Psoas muscle (tissue), 8 donors: ENCODE measurements at places on chromosomes 4 and X. TPM values are rescaled to one million over a fixed set of nuclear protein-coding genes. Genes with fewer than 3 reads are reported as not detected.

DNA sequence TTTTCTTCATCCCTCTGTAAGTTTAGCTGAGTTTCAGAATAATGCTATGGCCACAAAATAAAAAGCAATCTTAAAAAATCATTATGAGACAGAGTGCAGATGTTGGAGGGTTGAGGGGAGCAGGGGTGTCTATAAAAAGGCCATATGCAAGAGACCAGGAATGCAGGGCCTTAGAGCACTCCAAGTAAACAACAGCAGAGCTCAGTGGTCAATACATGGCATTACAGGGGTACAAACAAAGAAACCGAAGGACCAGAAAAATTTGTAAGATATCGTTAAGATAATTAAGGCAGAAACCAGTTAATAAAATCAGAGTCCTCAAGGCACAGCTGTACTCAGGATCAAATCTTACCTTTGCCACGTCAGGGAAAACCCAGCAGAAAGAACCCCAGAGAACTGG is 28.4 kb upstream of the NDST3 start:
- H3K27me3 ChIP-seq, result no peaks in the 10 kb centered on the region
- no peaks in the 10 kb centered on the region for H3K4me1 ChIP-seq
- no peak overlapping the region for H3K27ac ChIP-seq
- H3K4me3 ChIP-seq, result no peak overlapping the region
- no peak for DNase-seq
- no peaks in the 10 kb centered on the region for H3K36me3 ChIP-seq

DNA sequence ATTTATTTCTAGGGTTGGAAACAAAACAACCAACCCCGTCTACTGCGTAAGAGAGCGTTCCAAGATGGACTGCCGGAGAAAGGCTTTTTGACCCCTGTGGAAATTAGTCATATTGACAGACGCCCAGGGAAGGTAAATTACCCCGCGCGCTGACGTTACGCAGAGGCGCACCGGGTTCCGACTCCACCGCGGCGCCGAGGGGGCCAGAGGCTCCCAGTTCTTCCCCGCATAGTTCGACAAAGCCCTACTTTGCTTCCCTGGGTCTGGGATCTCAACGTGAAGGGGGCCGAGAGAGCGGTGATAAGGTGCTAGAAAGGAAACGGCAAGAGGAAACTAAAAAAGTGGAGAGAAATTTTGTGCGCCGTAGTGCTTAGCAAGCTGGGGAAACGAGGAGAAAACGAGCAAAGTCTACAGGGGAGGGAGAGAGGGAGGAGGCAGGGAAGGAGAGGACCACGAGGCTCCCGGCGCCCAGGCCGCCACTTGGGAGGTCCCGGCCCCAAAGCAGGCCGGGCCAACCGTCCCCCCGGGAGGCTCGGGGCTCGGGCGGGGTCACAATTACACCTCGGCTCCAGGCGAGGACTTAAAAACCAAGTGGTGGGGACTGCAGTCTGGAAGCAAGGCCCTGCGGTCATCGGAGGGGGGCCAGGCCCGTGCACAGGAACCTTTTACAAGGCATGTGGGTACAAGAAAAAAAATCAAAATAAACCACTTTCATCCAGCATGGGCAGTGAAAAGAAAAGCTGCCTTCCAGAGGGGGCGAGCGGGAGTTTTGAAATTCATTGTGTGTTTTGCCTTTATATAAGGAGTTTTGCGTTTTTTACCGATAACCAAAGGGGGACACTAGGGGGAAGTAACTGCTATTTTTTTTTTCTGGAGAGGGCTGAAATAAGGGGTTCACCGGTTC is 13.2 kb downstream of the HAND2 start:
- peaks cover 17% of the 10 kb centered on the region for H3K27me3 ChIP-seq
- no peak overlapping the region for H3K27ac ChIP-seq
- no peaks in the 10 kb centered on the region for H3K36me3 ChIP-seq
- no peak for DNase-seq
- no peak overlapping the region for H3K4me3 ChIP-seq
- peaks cover 8% of the 10 kb centered on the region for H3K4me1 ChIP-seq

DNA sequence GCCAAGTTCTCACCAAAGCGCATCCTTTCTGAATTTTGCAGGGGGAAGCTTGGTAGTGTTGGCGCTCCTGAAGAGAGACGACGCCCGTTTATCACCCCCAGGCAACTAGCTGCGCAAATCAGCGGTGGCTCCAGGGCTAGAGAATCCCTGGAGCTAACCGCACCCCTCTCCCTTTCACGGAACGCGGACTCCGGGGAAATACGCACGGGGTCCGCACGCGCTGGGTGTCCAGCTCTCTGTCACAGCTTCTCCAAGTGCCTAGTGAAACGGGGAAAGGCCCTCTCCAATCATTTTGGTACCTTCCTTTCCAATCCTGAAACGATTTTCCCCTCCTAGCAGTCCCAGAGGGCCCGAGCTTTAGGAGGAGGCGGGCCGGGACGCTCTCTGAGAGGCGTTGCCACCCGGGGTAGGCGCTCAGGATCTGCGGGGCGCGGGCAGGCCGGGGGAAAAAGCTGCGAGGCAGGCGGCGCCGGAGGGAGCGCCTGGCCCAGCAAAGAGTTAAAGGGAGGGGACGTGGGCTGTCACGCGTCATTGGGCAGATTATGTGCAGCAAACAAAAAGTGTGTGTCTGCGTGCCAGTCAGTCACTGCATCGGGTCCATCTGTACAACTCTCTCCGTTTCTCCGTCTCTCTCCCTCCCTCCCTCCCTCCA is at the start of gene PRDM8:
PRDM8 (plus strand) TSS at position 582 of the 652 bp plus-strand sequence. CDS start 2,578 bp downstream, outside the sequence.
- no peak within 1 kb of the TSS for H3K27ac ChIP-seq
- DNase-seq, result no peak
- peaks cover 5% of the 10 kb centered on the region for H3K27me3 ChIP-seq
- no peaks in the 10 kb centered on the region for H3K4me1 ChIP-seq
- H3K4me3 ChIP-seq, result peak within 1 kb of the TSS; percentile 56

DNA sequence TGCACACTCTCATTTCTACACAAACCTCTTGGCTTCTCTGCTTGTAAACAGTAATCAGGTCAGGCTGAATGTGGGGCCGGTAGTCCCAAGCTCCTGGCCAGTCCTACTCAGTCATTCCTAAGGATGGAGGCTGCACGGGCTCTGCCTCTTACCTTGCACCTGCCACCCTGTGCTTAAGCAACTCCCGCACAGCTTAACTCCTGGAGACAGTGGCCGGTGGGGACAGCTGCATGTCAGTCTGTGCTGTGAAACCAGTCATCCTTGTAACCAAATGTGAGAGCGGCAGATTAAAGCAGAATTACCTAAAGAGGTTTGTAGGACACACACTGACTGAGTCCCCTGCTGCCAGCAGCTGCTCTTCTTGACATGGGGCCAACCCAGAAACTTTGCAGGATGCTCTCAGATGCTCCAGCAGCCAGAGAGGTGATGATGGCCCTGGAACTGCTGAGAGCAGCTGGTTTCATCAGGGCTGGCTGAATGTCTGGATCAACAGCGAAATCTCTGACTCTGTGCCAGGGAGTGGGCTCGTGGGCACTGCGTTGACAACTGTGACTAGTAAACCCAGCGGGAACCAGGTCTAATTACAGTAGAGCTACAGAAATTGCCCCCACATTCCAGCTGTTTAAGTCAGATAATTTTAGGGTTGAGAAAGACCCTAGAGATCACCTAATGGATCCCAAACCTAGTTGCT is 123.7 kb downstream of the ANAPC4 start:
- H3K4me3 ChIP-seq, result no peak overlapping the region
- no peaks in the 10 kb centered on the region for H3K36me3 ChIP-seq
- H3K27me3 ChIP-seq, result no peaks in the 10 kb centered on the region
- H3K4me1 ChIP-seq, result no peaks in the 10 kb centered on the region
- H3K27ac ChIP-seq, result no peak overlapping the region

- no peaks in the 10 kb centered on the region for H3K36me3 ChIP-seq
- H3K27ac ChIP-seq, result no peak overlapping the region
- no peak for DNase-seq
- no peaks in the 10 kb centered on the region for H3K27me3 ChIP-seq
- H3K4me1 ChIP-seq, result no peaks in the 10 kb centered on the region
- H3K4me3 ChIP-seq, result no peak overlapping the region
Measured at GRCh38 chr4:154452798-154453346, 38.7 kb downstream of the DCHS2 start.

DNA sequence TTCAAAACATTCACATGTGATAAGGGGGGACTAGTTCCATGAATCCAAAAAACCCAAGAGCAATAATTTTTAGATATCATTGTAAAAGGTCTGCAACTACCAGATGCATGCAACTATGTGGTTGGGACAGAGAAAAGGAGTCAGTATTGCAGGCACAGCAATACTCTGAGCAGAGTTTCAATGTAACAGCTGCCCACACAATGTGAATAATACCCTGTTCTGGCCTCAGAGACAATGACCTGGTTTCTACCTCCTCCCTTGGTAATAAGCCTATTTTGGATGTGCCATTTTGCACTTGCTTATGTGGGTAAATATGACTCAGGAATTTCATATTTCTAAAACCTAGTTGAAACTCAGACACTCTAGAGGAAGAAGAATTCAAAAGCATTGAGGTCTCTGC is 194.8 kb upstream of the RASGEF1B start:
- H3K27ac ChIP-seq, result no peak overlapping the region
- no peaks in the 10 kb centered on the region for H3K4me1 ChIP-seq
- no peak overlapping the region for H3K4me3 ChIP-seq
- no peak for DNase-seq
- H3K27me3 ChIP-seq, result no peaks in the 10 kb centered on the region
- no peaks in the 10 kb centered on the region for H3K36me3 ChIP-seq

GRCh38 chrX:148049441-148049840 is 68.3 kb downstream of the FMR1NB start:
- no peak overlapping the region for H3K4me3 ChIP-seq
- no peaks in the 10 kb centered on the region for H3K4me1 ChIP-seq
- H3K27ac ChIP-seq, result no peak overlapping the region
- H3K27me3 ChIP-seq, result no peaks in the 10 kb centered on the region

DNA sequence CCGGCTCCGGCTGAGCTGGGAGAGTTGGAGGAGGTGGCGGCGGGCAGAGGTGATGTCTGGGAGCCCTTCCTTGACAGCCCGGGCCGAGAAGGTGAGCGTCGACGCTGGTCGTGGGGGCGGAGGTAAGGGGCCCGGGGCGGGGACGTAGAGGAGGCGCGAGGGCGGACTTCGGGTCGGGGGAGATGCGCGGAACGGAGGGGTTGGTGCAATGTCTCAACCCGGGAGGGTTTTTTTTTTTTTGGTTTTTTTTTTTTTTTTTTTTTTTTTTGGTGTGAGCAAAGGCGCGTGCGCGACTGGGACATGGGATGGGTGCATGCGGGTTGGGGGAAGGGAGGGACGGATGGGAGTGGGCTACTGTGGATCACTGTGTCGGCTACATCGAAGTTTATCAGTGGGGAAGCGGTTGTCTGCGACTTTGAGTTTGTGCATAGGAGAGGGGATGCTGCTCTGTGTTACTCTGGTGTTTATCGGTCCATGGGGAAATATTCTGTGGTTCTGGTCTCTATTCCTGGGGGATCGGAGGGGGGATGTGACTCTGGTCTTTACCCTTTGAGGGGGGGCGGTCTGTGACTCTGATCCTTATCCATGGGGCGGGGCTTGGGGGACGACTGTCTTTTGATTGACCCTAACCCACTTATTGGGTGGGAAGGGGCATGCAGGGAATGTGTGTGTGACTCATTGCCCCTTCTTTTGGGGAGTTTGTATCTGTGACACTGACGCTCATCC is 537 bp downstream of the RBM10 start:
- peaks cover 4% of the 10 kb centered on the region for H3K4me1 ChIP-seq
- DNase-seq, result no peak
- no peaks in the 10 kb centered on the region for H3K27me3 ChIP-seq
- H3K4me3 ChIP-seq, result peak overlapping the region; percentile 76

DNA sequence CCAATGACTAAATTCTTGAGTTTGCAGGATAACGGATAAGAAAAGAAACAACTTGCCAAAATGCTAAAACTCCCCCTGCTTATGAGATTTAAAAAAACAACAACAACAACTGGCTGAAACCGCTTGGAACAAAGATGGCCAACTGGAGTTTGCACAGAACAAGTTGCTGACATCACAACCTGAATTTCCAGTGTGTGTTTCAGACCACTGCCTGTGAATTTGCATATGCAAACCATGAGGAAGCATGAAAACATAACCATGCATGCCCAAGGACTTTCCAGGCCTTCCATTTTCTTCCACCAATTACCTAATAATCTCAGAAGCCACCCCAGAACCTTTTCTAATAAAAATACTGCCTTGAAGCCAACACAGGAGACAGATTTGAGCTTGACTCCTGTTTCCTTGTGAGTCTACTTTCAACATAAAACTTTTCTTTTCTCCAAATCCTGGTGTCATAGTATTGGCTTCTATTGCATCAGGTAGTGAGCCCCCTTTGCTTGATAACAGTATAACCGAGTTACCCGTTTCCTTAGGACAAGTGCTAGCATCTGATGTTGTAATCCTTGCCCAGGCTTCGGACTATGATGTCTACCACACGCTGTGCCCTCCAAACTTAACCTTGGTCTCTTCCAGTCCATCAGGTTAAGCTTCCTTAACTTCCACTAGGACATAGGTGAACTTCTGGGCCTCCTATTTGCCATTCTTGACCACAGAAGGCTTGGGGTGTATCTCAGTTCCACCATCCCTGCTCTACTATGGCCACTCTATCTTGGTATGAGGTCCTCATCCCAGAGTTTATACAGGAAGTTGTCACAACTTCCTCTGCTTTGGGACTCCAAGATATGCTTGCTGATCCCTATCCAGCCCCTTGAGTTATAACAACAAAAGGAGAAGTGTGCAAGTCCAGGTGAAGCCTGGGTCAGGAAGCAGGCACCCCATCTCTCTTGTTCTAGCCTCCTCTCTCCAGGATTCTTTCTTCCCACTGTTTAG is 385.5 kb upstream of the INTU start:
- no peaks in the 10 kb centered on the region for H3K36me3 ChIP-seq
- H3K4me3 ChIP-seq, result no peak overlapping the region

- no peaks in the 10 kb centered on the region for H3K4me1 ChIP-seq
- H3K27ac ChIP-seq, result no peak overlapping the region
- peak; percentile 69 for DNase-seq
- H3K4me3 ChIP-seq, result no peak overlapping the region
- H3K36me3 ChIP-seq, result no peaks in the 10 kb centered on the region
Measured at GRCh38 chrX:153423652-153424051, 12.4 kb downstream of the ZFP92 start.

DNA sequence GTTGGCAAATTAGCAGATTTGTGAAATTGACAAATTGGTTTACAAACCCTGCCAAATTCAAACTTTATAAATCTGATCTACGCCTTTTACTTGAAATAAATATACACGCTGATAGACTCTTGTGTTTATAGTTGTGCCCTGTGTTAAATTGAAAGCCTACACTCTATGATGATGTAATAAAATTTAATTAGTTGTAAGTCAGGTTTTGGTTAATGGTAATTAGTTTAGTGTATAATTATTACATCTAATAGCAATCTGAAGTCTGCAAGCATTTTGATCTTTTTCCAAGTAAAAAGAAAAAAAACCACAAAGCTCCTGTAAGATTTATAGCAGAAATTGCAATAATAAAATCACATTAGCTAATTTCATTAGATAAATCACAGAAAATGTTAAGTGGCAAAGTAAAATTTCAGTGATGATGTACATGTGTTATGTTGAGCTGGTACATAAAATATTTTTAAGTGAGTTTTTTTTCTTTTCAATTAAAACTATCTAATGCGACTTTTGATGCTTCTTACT is 72.7 kb upstream of the TENM3 start:
- no peak for DNase-seq
- H3K4me1 ChIP-seq, result no peaks in the 10 kb centered on the region
- H3K4me3 ChIP-seq, result no peak overlapping the region
- H3K27ac ChIP-seq, result no peak overlapping the region
- no peaks in the 10 kb centered on the region for H3K36me3 ChIP-seq

- H3K27me3 ChIP-seq, result no peaks in the 10 kb centered on the region
- DNase-seq, result no peak
Measured at GRCh38 chrX:12327836-12328235, 189.6 kb downstream of the FRMPD4 start.

The CXorf49 gene
- not detected for polyA plus RNA-seq

The DGAT2L6 gene
- not detected for polyA plus RNA-seq

The HTN3 gene
- polyA plus RNA-seq, result not detected

The PROM1 gene
- 0.18 TPM for polyA plus RNA-seq

The RBMXL3 gene
- polyA plus RNA-seq, result not detected
